Ureter (tissue), 1 donor: ENCODE measurements at places on chromosomes 6 and 20. TPM values are rescaled to one million over a fixed set of nuclear protein-coding genes. Genes with fewer than 3 reads are reported as not detected.

DNA sequence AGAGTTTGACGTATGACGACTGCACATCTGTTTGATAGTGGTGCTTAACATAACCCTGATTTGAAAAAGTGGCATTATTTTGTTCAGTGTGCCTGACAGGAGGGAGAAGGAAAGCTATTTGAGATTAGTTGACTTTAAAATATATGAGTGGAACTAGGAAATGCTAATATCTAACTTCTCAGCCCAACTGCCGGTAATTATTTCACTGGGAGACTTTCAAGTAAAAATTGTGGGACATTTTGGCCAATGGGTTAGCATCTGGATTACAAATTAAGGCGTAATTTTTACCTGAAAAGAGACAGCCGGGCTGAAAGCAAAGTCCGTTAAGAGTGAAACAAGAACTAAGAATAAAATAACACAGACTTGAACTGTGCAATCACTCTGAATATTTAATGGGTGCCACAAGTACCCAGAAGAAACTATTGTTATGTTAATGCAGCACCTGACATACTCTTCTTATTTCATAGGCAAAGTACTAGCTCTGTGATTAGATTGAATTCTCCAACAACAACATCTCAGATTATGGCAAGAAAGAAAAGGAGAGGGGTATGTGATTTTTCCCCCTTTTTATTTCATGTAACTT lies 2.0 kb downstream of the HEY2 start:
- no peak for DNase-seq

- no peak for DNase-seq
Observed at GRCh38 chr20:17766226-17766625, 66.5 kb downstream of the BANF2 start.

Gene RNASET2
- 89.9 TPM for total RNA-seq

GRCh38 chr6:70289299-70289698 lies 13.6 kb downstream of the COL9A1 start:
- DNase-seq, result no peak

DNA sequence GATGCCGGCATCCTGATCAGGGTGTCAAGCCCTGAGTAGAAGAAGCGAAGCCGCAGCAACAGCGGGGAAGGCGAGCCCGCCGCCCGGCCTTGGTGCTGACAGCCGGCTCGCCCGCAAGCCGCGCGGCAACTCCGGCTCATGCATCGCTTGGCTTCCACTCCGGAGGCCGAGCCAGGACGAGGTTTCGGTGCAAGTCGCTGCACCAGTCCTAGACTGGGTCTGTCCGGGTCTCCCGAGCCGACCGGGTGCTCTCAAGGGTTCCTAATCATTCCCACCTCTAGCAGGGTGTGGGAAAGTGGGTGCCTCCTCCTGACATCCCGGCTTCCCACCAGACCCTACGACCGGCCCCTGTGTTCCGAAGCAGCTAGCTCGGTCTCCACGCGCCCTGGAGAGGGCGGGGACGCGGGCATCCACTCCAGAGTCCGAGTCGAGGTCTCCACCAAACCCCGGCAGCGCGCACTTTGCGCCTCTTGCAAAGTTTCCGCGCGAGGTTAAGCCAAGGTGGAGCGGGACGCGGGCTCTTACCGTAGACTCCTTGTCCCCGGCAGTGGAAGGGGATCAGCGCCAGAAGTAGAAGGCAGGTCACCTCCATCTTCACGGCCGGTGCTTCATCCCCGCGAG lies 1.4 kb downstream of the MDGA1 start:
- DNase-seq, result no peak

Gene TAP2
- 40.1 TPM for total RNA-seq

Gene TBX18
- total RNA-seq, result 84.1 TPM

- no peak for DNase-seq
Observed at GRCh38 chr6:28803337-28803709, 120.5 kb downstream of the TRIM27 start.

DNA sequence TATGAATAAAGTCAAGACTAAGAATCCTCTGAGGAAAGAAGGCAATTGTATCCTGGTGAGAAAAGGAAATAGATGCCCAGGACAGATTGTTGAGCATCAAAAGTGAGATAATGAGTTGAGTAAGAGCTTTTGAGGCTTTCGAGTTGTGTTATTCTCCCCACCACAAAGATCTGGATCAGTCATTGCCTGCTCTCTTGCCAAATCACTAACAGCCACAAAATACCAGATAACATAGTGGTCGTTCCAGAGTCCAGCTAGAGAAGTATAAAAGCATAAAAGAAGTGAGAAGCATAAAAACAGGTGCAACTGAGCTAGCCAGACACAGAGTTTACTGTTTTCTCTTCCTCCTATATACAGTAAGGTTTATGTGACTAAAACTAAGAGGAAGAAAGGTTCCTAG lies 4.9 kb downstream of the SPINT4 start:
- no peak for DNase-seq

DNA sequence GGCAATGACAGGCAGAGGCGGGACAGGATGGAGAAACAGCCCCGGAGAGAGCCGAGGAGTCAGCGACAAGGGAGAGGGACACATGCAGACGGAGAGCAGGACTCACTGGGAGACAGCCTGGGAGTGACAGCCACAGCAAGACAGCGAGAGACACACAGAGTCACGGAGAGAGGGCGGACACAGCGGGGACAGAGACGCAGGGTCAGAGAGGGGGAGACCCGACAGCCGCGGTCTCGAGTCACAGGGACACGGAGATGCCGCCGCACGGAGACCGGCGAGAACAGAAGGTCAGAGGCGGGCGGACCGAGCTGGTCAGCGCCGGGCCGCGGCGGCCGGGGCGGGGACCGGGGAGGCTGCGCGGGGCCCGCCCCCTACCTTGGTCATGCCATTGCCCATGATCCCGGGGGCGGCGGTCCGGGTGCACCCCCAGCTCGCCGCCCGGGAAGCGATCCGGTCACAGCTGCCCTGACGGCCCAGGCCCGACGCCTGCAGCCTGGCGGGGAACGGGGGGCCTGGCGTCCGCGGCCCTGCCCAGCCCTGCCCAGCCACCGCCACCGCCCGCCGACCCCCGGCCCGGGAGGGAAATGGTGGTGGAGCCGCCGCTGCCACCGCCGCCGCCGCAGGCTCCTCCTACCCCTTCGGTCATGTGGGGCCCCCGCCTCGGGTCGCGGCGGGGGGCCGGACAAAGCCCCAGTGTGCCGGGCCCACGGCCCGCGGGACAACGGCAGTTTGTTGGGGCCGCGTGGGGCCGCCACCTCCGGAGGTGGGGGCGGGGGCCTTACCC lies at the start of the genes DUSP15 and TTLL9:
Gene DUSP15 (minus strand): TSS at position 586 of the 784 bp plus-strand sequence. CDS start 190 bp downstream, at position 396.
Gene TTLL9 (plus strand): TSS at position 693 of the 784 bp plus-strand sequence. CDS start 493 bp downstream, outside the sequence.
- peak; percentile 62 for DNase-seq

DNA sequence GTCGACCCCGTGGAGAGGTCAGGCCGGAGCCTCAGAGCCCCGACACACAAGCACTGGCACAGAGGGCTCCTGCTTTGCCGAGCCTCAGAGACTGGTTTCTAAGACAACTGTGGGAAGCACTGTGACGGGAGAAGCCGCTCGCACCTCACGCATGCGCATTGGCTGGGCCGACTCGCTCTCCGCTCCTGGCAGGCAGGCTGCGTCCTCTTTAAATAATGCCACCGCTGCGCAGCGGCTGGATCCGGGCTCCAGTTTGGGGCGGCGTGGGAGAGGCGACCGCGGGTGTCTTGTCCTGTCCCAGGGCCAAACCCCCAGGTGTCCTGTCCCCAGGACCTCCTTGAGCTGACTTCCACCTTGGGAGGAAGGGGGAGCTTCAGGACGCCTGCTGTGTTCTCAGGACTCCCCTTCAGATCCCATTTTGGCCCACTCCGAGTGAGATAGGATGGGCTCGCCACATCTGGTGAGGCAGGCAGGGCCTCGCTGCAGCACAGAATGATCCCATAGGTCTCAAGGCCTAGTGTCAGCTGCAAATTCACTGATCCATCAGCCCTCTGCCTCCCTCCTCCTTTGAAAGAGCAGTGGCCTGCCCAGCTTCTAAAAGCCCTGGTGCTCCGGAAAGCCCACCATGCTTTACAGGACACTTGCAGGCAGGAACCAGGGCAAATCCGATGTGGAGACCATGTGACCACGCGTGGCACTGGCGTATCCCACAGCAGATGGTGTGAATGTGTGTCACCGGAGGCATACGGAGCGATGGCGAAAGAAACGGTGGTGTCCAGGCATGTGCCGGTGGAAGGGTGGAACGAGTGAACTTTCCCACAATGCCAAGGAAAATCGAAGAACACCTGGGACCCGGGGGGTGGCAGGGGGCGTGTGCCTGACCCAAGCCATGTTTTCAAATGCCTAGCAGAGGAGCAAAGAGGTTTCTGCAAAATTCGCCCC lies 169.3 kb upstream of the ZNF337 start:
- DNase-seq, result peak; percentile 76
